D341Med (cell line): ENCODE measurements at places on chromosomes 5 and 9.

DNA sequence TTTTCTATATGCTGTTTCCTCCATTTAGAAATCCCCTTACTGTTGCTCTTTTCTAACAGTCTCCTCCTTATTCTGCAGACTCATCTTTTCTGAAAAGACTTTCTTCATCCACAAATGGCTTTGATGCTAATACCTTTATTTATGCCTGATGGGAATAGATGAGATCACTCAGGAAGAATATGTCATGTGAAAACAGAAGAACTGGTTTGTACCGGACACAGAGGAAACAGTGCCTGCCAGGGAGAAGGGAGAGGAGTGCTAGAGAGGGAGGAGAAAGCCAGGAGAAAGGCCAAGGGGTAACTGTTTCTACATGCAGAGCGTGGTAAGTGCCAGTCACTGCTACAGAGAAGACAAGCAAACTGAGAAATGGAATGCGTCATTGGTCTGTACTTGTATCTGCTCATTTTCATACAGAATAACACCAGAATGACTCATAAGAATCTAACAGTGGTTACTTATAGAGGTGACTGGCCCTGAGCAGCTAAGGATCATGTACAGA lies 45.9 kb upstream of the PJA2 start:
- no peak for DNase-seq

DNA sequence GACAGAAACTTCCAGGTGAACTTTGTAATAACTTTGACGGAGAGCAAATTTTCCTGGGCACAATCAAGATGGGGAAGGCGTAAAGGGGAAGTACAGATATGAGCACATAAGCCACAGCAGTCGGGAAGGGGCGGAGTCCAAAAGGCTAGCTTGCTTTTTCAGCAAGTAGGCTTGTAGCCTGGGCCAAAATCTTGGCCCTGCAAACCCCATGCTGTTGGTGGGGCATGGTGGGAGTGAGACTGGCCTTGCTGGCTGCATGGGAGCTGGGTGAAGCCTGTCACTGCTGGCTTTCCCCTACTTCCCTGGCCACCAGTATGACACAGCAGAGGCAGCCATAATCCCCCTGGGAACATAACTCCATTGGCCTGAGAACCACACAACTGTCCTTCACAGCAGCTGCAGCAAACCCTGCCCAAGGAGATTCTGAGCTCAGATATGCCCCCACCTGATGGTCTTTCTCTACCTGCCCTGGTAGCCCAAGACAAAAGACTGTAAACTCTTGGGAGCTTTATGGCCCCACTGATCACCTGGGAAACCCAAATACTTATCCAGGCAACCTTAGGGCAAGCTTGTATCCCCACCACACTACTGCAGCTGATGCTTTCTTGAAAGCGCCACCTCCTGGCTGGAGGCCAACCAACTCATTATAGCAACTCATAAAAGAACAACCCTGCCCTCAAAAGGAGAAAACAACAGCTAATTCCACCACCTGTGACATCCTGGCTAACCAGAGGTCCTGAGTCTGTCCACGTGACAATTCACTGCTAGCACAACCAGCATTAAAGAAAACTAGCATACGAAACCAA lies 24.0 kb downstream of the DCTN4 start:
- DNase-seq, result no peak

DNA sequence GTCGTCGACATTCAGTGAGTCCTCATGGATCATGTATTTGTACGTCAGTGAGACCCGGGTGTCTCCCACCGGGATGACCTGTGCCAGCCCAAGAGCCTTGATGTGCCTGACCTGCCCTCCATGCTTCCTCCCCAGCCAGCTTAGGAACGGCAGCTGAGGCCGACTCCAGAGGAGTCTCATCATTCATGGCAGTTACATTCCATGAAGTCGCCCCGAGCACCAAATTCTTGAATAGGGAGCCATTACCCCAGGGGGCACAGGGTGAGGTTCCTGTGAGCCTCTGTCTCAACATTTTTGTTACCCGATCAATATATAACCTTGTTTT lies 67.8 kb downstream of the ZNF354C start:
- DNase-seq, result no peak

DNA sequence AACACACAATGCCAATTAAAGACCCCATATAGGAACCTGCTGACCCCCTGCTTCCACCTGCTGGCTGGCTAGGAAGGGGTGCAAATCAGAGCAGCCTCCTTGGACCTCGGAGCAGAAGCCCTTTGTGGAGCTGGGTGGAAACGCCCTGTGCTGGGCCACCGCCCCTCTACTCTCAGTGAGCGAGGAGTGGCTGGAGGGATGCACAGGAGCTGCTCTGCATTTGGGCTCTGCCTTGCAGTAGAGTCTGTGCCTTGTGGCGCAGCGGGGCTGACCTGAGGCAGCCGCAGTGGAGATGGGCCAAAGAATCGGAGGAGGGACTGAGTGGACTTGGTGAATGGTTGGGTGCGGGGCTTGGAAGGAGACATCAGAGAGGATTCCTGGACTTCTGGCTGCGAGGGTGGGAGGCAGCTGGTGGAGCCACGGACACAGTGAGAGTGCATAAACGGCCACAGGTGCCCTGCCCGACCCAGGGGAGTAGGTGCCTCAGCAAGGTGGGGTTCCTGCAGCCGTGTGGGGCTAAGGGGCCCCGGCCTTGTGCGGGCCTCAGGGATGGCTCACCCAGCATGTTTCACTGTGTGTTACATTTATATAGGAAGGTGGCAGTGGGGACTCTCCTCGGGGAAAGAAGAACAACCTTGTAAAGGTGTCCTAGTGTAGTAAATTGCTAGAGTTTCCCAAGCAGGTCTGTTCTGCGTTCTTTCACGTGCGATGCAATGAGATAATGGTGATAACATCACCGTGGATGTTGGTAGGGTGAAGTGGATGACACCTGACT lies 14.1 kb upstream of the IRX4 start:
- no peak for DNase-seq

DNA sequence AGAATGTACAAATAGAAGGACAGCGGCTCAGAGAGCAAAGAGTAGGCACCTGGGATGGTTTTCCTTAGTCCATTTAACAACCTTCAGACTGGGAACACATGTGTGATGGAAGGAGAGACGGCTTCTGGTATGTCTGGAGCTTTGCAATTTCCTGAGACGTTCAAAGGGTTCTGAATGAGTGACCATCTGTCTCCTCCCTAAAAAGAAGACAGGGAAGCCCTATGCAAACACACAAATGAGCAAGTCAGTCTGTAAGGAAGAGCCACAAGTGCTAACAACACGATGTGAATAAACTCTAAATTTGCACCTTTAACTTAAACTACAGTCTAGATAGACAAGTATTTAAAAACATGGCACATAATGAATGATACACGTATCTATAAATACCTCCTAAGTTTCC lies 391.0 kb downstream of the ICE1 start:
- DNase-seq, result no peak

DNA sequence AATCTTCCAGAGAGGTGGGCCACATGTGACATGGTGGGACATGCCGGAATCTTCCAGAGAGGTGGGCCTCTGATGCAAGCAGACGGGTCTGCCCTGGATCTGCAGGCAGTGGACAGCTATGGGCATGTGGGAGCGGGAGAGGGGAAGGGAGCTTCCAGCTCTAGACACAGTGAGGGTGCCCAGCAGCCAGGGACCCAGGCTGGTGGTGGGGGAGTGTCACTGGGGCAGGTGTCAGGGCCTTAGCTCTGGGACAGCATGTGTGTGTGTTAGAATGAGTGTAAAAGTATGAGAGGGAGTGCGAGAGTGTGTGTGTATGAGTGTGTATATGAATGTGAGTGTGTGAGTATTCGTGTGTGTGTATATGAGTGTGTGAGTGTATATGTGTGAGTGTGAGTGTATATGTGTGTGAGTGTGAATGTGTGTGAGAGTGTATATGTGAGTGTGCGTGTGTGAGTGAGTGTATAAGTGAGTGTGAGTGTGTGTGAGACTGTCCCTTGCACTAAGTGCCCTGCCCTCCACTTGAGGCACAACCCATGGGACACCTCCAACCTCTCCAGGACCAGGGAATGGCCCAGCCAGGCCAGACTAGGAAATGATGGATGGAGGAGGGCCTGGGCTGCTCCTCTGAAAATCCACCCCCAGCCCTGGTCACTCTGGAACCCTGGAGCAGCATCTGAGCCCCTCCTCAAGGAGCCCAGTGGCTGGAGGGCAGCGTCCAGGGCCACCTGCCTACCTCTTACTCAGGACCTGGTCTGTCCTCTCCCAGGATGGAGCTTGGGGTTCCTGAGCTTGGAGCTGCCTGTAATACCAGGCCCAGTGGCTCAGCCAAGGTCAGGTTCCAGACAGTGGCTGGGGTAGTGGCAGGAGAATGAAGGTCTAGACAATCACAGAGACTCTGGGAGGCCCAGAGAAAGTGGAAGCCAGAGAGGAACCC lies 122.2 kb downstream of the C9orf50 start:
- no peak for DNase-seq

DNA sequence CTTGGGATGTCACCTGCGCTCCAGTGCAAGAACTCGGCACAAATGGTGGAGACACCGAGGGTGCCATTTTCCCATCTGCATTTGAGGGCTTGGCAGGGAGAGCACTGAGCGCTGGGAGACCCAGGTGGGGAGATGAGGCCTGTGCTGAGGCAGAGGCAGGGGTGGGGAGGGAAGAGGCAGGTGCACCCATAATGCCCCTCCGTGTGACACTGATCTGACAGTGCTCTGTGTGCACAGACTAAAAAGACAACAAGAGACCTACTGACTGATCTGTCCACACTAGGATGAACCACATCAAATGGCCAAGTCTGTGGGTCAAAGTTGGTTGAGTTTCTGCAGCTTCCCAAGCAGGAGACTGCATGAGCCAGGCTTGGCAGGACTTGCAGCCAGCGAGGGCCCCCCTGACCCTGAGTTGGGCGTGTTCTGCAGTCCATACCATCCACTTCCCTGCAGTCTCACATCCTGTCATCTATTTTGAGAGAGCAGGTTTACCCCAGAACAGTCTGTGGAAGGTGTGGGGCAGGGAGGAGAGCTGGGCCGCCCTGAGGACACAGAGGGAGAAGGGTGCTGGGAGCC lies 41.9 kb downstream of the NEK6 start:
- DNase-seq, result no peak

GRCh38 chr5:145830594-145830993 lies 4.5 kb downstream of the PRELID2 start:
- no peak for DNase-seq

- DNase-seq, result no peak
These were observed 54.3 kb downstream of the PTCH1 start for GRCh38 chr9:95462249-95463147.

DNA sequence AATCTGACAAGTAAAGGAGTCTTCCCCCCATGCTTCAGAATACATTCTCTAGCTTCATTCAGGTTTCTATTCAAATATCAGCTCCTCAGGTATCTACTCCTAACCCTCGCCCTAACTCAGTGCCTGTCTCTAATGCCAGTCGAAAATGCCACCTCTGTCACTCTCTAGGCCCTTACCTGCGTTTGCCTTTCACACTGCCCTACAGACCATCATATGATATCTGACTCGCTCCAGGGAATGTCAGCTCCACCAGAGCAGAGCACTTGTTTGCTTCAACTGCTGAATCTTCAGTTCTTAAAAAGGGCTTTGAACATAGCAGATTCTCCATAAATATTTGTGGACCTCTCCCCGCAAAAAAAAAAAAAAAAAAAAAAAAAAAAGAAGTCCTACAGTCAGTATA lies 46.7 kb downstream of the ADRB2 start:
- DNase-seq, result no peak

- no peak for DNase-seq
These were observed 45.9 kb downstream of the EHMT1 start for GRCh38 chr9:137664676-137665075.

- no peak for DNase-seq
These were observed 237.5 kb upstream of the KIF2A start for GRCh38 chr5:62068554-62068953.
